ENCODE measurements at places on chromosomes 7 and 10.

DNA sequence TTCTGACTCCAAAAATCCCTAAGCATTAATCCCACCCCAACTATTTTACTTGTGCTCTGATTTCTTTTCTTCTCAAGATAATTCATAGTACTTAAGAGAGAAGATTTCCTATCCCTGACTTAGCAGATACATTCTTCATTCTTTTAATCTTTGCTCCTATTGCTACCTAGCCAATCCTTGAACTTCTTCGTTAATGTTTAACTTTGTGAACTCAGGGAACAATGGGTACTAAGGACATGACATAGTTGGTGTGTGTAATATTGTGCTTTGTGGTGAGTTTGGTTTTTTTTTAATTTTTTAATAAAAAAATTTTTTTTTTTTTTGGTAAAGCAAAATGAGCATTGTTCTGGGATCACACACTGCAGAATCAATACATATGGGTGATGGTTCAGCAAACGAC is 166.2 kb downstream of the CHCHD3 start:
- no peak for DNase-seq

DNA sequence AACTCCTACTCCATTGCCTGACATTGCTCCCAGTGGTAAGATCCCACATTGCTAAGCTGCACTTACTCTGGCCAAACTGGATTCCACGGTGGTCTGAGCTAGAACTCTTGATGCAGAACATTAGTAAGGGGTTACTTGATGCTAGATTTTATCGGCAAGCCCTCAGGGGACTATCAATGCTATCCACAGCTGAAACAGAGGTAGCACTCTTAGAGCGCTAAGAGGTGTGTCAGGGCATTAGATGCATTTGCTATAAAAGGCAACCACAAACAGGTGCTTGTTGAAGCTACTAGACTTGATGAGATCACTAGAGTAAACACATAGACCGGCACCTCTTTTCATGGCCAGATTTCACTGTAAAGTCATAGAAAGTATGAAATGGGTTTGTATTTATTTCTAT is 116.3 kb downstream of the MDFIC start:
- no peak for DNase-seq

GRCh38 chr7:85074016-85074415 is 112.8 kb downstream of the SEMA3D start:
- no peak for DNase-seq

DNA sequence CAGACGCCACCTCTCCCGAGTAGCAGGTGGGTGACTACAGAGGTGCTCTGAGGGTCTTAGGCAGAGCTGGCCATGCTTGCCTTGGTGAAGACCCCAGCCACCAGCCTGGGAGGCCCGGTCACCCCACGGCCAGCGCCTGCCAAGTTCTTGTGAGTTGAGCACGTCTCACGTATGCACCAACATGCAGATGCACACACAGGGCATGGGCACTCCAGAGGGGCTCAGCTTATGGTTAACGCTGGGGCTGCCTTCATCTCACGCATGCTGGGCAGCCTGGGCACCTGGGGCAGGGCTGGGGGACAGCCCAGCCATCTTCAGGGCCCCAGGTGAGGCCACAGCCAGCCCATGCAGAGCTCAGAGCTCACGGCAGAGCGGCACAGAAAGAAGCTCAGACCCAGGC is 41.0 kb downstream of the PTPRN2 start:
- no peak for DNase-seq

DNA sequence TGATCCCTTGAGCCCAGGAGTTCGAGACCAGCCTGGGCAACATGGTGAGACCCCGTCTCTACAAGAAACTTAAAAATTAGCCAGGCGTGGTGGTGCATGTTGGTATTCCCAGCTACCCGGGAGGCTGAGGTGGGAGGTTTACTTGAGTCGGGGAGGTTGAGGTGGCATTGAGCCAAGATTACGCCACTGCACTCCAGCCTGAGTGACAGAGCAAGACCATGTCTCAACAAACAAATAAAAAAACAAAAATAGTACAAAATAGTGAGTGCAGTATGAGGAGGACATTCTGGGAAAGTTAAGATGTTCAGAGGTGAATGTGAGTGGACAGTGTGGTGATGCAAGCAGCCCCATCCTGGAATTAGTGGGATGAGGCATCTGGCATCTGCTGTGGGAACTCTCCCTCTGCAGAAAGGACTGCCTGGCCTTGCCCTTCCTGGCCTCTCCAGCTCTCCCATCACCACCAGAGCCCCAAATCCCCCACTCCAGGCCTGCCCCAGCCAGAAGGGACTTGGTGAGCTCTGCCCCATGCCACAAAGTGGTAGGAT is 96.6 kb upstream of the PARD3 start:
- no peak for DNase-seq

GRCh38 chr7:29794959-29795629 is 11.2 kb upstream of the WIPF3 start:
- DNase-seq: no peak

DNA sequence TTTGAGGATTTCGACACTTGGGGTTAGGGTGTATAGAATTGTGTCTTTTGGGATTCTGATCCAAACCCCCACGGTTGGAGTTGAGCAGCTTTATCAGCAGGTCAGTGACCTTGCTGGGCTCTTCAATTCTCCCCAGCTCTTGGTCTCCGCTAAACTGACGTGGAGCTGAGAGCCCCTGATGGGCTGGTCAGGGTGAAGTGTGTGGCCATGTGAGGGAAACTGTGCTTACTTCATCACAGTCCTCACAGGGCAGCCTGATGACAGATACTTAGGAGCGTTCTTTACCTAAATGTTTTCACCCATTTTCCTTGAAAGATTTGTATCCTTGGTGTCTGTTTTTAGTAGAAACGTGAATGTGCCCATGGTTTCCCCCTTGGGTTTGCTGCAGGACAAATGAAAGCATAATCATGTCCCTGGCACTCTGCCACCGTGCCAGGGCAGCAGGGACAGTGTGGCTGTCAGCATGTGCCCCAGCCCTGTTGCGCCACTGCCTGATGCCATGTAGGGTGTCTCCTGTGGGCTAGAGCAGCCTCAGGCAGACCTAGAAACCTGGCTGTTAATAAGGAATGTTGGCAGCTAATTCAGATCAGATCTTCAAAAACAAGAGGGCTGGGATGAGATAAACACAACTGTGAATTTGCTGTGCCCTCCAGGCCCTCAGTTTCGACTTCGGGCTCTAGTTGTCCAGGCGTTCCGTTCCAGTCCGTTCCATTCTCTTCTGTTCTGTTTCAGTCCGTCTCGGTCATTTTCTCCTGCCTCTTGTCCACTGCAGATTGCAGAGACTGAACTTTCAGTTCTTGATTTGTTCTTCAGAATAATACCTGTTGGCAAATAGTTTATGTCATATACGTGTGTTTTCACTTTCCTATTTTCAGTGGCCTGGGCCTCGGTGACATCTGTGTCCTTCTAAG is 96.8 kb downstream of the TRRAP start:
- no peak for DNase-seq

DNA sequence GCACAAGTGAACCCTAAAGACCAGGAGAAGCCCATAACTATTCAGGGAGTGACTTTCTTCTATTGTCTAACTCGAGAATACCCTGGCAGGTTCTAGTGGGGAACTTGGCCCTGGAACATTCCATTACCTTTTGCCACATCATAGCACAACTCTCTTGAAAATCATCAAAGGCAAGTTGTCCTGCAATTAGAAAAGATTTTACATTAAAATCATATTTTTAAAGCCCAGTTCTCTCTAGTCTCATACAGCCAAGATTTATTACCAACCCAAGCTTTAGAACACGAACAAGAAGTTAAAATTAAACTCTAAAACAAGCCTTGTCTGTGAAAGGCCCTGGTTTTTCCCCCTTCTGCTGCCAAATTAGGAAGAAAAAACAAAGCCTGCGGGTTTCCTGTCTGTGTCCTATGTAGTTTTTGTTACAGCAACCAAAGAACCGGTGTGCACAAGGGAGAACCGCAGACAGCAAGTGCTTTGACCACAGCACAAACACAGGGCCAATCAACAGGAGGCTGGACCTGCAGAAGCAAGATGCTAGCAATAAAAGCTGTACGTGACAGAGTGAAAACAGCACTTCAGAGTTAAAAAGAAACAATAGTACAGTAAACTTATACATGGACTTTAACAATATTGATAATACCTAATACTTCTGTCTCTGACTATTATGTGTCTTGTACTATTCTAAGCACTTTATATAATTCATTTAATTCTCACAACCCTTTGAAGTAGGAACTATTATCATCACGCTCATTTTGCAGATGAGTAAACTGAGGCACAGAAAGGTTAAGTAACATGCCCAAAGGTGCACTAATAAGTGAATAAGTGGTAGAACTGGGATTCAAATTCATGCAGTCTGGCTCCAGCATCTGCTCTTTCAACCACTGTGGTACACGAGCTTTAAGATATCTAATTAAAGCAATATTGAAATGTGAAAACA is 65.8 kb downstream of the STK17A start:
- DNase-seq: no peak

DNA sequence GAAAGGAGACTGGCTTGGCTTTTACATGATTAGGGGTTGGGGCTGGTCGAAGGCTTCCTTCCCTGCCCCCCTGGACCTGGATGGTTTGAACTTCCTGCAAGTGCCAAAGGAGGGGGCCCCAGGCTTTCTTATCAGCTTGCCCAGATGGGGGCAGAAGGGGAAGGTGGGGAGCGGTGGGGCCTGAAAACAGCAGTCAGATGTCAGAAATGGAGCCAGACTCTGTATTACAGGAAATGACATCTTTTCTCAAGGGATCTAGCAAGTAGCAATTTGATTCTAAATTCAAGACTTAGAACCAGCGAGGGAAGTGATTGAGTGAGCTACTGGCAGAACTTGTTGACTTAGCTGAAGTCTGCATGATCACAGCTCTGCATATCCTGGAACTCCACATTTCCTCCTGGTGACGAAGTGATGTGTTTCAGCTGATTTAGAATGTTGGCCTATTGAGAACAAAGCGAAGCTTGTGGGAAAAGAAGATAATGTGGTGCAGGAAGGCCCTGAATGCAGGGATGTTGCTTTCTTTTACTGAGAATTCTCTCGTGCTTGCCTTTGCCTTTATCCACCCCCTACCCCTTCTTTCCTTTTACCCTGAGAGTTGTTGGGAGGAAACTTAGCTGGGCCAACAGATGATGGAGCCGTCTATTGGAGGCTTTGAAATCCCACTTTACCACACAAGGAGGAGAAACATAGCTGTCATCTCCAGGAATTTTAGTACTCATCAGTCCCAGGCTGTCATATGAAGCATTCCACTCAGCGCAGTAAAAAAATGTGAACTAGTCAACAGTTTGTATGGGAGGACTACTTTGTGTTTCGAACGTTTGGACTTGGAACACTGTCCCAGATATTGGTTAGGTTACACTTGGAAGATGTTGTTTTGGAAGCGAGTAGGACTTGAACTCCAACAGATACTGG is 43.2 kb downstream of the CCNY start:
- no peak for DNase-seq

DNA sequence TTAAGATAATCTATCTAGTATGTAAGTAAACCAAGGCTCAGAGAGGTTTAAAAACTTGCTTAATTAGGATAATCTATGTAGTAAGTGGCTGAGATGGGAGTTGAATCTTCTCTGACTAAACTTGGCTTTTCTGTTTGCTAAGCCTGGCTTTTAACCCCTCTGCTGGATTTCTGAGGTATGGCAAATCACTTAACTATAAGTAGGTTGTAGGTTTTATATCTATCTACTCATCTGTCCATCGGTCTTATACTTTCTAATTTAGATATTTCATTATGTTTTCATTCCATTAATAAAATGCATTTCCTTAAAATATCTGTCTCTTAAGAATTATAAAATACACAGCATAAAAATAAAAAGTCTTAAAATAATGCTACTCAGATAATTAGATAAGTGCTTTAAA is 59.4 kb downstream of the ST7 start:
- no peak for DNase-seq

GRCh38 chr7:20395104-20395503 is 64.4 kb downstream of the ITGB8 start:
- no peak for DNase-seq

- DNase-seq: no peak
Measured at GRCh38 chr10:21726601-21727225, 192.7 kb downstream of the MLLT10 start.

DNA sequence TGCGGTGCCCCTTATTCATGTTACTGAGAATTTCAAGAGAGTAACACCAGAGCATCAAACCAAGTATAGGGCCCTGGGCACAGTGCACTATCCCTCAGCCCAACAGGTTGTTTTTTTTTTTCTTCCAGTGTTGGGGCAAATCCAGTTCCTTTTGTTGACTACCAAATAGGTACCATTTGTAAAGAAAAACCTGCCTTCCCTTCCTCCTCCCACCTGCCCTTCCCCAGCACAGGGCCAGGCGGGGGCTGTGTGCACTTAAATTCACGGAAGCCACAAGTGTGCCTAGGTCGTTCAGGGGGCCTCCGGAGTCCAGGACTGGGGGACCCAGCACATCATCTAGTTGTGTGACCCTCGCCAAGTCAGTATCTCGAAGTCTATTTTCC is 595 bp upstream of the SFXN4 start:
- no peak for DNase-seq

DNA sequence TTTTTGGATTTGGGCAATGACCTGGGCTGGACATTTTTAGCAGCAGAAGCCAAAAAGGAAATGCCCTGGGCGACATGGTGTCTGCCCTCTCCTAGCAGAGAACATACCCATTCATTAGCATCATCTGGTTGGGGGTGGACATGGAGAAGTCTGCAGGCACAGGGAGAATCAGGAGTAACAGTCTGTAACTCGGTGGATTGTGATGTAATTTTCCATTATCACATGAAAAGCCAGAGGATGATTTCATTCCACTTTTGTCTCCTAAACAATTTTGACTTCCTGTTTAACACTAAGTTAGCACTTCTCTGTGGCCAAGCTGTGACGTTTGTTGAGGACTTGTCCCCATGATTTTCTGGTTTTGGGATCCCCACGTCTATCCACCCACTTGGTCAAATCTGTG is 153.8 kb upstream of the HABP2 start:
- no peak for DNase-seq

GRCh38 chr10:33412653-33413361 is 78.3 kb upstream of the NRP1 start:
- no peak for DNase-seq

DNA sequence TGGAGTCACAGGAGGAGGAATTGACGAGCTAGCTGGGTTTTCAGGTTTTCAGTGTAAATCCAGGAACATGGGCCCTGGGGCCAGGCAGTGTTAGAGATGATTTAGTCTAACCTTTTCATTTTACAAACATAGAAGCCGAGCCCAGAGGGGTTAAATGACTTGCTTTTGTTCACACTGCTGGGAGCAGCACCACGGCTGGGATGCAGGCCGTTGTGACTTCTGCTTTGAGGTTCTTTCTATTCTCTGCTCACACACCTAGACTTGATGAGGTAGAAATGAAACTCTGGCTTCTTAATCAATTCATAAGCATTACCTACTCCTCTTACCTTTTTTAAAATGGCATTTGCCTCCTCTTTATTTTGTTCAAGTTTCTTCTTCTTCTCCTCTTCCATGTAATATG is 36.4 kb downstream of the CREB5 start:
- no peak for DNase-seq

- no peak for DNase-seq
Measured at GRCh38 chr7:130009848-130010688, 41.1 kb downstream of the ZC3HC1 start.

DNA sequence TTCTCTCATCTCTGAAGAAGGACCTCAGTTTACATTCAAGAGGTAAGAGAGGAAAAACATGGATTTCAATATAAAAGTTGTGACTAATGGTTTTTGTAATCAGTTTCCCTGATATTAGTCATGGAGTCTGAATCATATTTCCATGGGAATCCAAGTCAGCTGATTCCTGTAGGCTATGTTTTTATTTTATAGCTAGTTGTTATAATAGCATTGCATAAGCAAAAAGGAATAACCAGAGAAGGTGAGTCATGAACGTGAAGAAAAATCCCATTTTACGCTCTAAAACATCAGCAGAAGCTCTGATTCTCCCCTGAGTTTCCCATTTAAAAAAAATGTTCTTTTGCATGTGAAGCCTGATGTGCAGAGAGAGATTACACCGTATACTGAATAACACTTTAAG is 299.3 kb downstream of the SFMBT2 start:
- no peak for DNase-seq
